ENCODE measurements at places on chromosomes 1 and 21.

DNA sequence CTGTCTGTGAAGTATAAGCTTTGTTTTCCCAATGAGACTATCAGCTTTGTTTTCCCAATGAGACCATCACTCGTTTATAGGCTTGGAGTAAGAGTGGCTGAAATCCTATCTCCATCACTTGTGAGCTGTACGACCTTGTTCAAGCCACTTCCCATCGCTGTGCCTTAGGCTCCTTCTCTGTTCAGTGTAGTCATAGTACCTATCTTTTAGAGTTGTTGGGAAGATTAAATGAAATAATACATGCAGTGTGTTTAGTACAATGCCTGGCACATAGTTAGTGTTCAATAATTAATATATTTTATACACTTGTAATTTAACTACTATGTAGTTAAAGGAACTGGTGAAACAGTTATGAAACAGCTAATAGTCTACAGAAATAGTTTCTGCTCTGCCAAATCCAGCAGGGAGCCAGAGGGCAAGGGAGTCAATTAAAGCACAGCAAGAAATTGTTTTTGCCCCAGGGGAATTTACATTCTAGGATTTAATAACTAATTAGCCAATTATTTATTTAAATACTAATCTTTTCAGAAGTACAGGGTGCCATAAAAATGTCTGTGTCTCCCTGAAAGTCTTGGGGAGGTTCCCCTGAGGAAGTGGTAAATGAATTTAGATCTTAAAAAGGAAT is 139.3 kb upstream of the HMCN1 start:
- DNase-seq: no peak

GRCh38 chr1:49204720-49205119 is 428.0 kb upstream of the BEND5 start:
- no peak for DNase-seq

- no peak for DNase-seq
Observed at GRCh38 chr1:155978325-155978972, at the start of gene ARHGEF2. TSS of gene ARHGEF2 (minus strand) at chr1:155978547. CDS start at chr1:155978427, 120 bp downstream.

GRCh38 chr1:206885341-206886060 is 11.7 kb upstream of the IL24 start:
- no peak for DNase-seq

GRCh38 chr1:206975306-206975705 is 5.0 kb upstream of the FCAMR start:
- no peak for DNase-seq

GRCh38 chr1:5242850-5243249 is 588.4 kb downstream of the AJAP1 start:
- DNase-seq: no peak

DNA sequence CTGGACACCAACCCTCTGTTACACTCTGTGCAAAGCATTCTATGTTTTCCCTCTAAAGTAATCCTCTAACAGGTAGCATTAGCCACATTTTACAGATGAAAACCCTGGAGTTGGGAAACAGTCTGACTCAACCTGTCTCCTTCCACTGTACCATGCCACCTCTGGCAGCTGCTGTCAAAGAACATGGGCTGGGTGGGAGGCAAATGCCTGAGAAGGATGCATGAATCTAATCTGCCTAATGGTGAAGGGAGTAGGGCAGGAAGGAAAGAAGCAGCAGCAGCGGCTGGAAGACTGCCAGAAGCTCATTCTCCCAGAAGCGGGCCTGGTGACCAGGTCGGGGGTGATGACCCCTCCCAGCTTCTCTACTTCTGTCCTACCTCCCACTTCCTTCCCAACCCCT is 21.7 kb downstream of the LRRC71 start:
- DNase-seq: no peak

Measured in renal pelvis (tissue), 12 donors.